Calu3 (cell line): ENCODE measurements at places on chromosomes 4 and X. TPM values are rescaled to one million over a fixed set of nuclear protein-coding genes. Genes with fewer than 3 reads are reported as not detected.

- no peak for DNase-seq
Measured at GRCh38 chr4:79621061-79621460, 213.0 kb upstream of the GK2 start.

DNA sequence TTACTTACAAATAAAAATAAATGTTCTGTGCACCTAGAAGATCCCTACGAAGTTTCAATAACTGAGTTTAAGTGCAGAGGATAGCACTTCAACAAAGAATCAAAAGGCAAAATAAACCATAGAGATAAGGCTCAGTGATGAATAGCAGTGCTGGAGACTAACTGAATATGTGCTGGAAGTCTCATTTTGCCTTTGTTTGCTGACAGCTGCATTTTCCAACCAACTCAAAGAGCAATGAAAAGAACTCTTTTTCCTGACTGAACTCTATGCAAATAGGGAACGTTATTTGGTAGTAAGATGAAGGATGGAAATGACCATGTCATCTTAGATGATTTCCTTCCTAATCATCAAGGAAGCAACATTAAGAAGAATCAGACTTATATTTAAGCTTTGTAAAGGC, 32.7 kb upstream of the ADH7 start:
- no peak for DNase-seq

- no peak for DNase-seq
Measured at GRCh38 chr4:161132715-161133425, 1030.9 kb downstream of the FSTL5 start.

DNA sequence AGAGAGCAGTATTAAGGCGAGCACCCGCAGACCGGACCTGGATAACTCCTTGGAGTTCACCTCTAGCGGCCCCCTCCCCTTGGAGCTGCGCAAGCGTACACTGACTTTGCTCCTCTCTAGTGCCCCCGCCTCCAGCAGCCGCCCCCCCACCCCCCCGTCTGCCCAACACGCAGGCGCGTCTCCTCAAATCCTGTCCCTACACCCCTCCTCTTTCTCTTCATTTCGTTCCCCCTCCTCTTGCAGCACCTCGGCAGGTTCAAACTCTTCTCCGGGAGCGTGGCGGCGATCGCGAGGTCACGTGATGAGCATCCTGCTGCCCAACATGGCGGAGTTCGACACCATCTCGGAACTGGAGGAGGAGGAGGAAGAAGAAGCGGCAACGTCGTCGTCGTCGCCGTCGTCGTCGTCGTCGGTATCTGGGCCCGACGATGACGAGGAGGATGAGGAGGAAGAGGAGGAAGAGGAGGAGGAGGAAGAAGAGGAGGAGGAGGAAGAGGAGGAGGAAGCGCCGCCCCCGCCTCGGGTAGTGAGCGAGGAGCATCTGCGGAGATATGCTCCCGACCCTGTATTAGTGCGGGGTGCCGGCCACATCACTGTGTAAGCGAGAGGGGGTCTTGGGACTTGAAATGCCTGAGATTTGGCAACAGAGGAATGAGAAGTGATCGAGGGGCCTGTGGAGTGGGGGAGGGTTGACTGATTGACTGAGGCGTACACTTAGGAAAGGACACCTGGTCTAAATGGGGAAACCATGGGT, at the start of gene CHIC1:
Gene CHIC1 (plus strand): TSS at position 214 of the 754 bp plus-strand sequence. CDS start 88 bp downstream, at position 302.
- DNase-seq = peak; percentile 43

ATOH1 gene
- not detected in 2 replicates for total RNA-seq

USP51 gene
- total RNA-seq = 1.2 and 1.5 TPM in 2 replicates

NLGN4X gene
- total RNA-seq = not detected in 2 replicates

CSAG1 gene
- total RNA-seq = not detected in 2 replicates

NUDT11 gene
- total RNA-seq = 1.3 and 1.4 TPM in 2 replicates

ARMCX1 gene
- total RNA-seq = 0.92 and 1.1 TPM in 2 replicates
